ENCODE measurements at places on chromosomes 2 and 18. TPM values are rescaled to one million over a fixed set of nuclear protein-coding genes. Genes with fewer than 3 reads are reported as not detected.

RNPEPL1 gene
- 54.0 TPM for total RNA-seq

CAPN14 gene
- 266 TPM for total RNA-seq

PDCD1 gene
- total RNA-seq: 1.2 TPM

NR4A2 gene
- 1.3 TPM for total RNA-seq

FER1L5 gene
- total RNA-seq: not detected

TCF23 gene
- not detected for total RNA-seq

ASPRV1 gene
- total RNA-seq: 0.31 TPM

UGT1A7 gene
- total RNA-seq: 68.3 TPM

ZNG1B gene
- total RNA-seq: 51.3 TPM

OLA1 gene
- total RNA-seq: 79.0 TPM

PAIP2B gene
- total RNA-seq: 11.6 TPM

- no peak for DNase-seq
Measured at GRCh38 chr2:166413255-166413654, 37.5 kb upstream of the SCN9A start.

DNA sequence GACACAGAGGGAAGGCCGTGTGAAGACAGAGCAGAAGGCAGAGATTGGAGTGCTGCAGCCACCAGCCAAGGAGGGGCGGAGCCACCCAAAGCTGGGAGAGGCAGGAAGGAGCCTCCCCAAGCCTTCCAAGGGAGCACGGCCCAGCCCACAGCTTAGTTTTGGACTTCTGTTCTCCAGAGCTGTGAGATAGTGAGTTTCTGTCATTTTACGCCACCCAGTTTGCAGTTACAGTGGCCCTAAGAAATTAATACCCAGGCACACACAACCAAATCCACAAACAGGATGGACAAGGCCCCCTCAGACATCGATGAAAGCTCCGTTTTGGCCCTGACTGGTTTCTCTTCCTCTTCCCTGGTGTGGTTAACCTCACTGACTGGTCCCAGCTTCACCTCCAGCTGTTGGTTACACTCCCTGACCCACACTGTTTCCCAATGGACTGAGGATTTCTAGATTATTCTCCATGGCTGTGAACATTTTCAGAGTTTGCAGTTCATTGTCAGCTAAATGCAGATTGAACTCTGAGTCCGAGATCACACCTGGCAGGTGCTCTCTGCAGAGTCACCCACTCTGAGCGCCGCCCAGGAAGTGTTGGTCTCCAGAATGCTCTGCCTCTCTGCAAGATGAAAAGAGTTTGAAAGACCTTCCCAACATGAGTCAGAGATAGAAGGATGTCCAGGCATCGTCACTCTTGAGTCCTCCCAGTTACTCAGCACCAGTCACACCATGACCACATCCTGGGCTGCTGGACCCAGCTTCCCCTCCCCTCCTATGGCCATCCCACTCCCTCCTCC lies 100.2 kb downstream of the TWIST2 start:
- no peak for DNase-seq

- no peak for DNase-seq
Measured at GRCh38 chr2:188601391-188601790, 309.7 kb downstream of the GULP1 start.

DNA sequence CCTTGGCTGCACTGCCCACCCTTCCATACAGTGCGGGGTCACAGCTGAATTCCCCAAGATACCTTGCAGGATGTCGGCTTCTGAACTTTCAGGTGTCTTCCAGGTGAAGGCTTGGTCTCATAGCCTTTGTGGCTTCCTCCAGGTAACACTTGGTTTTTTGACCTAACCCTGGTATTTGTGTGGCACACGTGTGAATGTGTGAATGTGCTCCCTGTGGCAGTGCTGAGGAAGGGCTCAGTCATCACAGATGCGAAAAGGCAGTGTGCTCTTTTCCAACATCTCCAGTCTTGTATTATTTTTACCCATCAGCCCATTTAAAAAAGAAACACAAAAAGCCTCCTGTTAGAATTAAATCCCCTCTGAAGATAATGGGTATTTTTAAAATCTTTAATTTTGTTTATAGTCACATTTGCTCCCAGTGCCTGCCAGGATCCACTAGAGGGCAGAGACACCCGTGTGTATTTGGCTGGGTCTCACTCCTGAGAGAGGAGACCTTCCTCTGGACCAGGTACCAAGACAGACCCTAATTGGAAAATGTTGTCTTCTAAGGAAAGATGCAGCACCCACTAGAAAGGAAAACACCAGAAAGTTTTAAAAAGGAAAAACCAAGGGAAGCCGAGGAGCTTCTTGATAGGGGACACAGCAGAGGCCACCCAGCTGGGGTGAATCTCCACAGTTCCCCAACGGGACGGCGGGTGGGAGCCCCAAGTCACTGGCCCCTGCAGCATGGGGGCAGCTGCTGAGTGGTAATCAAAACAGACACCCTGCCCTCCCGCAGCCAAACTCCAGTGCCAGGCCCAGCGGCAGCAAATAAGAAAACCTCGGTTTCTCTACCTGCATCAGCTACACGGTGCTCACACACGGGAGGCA lies 27.7 kb downstream of the FAM110C start:
- DNase-seq: no peak

GRCh38 chr2:233448575-233448974 lies 94.3 kb downstream of the DGKD start:
- no peak for DNase-seq

DNA sequence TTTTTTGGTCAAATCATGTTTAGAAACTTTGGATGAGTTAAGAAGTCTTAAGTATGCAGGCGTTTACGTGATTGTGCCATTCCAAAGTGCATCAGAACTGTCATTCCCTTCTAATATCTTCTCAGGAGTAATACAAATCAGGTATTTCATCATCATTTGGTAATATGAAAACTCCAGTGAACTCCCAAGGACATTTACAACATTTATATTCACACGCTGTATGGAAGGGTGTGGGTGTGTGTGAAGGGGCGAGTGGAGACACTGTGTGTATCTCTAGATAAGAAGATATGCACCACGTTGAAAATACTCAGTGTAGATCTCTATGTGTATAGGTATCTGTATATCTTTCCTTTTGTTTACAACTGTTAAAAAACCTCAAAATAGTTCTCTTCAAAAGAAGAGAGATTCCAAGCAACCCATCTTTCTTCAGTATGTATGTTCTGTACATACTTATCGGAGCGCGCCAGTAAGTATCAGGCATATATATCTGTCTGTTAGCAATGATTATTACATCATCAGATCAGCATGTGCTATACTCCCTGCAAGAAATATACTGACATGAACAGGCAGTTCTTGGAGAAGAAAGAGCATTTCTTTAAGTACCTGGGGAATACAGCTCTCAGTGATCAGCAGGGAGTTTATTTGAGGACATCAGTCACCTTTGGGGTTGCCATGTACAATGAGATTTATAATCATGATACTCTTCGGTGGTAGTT lies 29.3 kb downstream of the COX7A2L start:
- no peak for DNase-seq

GRCh38 chr2:8327371-8328100 lies 354.3 kb upstream of the ID2 start:
- no peak for DNase-seq

- no peak for DNase-seq
Measured at GRCh38 chr2:221198309-221198708, 373.8 kb downstream of the EPHA4 start.

- DNase-seq: no peak
Measured at GRCh38 chr18:48563027-48563426, 24.2 kb downstream of the CTIF start.

DNA sequence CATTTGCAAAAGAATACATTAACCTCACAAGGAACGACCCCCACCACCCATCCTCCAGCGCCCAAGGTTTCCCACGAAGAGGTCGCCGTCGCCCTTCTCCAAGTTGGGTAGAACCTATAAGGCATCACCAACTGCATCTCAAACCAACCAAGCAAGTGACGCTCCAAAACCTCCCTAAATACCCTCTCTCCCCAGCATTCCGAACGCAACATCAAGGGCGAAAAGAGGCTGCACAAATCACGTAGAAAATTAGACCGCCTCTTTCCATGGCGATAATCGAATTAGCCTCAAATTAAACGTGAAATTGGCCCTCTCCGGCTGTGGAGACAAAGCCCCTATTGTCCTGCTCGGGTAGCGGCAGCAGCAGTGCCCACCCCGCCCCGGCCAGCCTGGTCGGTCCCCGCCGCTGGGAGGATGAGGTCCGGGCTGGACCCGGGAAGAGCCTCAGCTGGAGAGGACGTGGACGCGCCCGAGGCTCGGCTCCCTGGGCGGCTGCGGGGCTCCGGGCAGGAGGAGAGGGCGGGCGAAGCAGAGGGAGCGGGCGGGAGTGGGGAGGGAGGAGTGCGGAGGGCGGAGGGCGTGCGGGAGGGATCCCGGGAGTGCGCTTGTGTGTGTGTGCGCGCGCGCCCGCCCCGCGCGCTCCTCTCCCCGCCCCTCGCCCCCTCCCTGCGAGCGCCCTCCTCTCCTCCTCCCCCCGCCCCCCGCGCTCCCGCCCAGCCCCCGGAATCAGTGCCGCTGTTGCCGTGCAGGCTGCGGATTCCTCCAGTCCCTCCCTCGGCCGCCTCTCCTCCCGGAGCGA lies at the start of gene SPTBN1:
Gene SPTBN1, plus strand, starts transcription at position 765 of the 799 bp plus-strand sequence. CDS start 70,092 bp downstream, outside the sequence.
- no peak for DNase-seq

- no peak for DNase-seq
Measured at GRCh38 chr2:202261531-202261930, 4.0 kb upstream of the NOP58 start.

DNA sequence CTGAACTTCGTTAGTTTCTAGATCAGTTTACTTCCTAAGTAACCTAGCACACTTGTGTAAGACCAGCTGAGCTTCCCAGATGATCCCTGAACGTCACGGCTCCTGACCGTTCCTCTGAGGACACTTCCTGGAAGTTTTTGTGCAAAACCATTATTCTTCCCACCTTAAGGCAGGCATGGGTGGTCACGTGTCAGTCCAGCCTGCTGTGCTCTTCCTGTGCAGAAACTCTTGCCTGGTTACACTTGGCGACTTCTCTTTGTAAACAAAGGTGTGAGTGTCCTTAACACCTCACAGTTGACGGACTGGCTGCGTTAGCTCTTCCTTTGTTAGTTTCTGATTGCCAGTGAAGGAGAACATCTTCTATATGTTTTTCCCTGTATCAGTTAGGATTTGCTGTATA lies 118.3 kb downstream of the SH3RF3 start:
- no peak for DNase-seq

GRCh38 chr2:204748286-204748685 lies 203.0 kb downstream of the PARD3B start:
- no peak for DNase-seq

DNA sequence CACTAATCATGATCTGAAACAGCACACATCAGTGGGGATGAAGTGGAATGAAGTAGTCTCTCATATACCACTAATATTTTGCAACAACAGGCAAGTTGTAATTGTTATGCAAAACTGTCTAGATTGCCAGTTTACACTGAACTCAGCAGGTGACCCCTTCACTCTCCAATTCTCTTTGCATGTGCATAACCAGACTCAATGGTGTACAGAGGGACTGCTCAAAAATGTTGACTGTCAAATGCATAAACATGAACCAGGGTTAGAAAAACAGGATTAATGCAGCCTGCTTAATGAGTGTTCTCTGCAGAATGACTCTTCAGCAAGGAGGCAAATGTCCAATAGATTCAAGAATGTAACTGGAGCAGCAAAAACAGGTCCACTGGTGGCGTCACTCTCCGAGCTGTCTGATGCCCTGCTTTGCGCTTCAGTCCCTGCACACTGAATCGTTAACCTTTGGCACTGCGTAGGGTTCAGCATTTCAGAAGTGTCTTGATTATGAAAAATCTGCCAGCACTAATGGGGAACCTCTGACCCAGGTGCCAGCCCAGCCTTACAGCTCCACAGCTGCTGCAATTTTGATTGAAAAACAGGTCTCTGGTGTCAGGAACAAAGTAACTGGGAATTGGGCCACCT lies 209.3 kb downstream of the TDRD15 start:
- no peak for DNase-seq

- no peak for DNase-seq
Measured at GRCh38 chr2:152558158-152558984, 158.9 kb downstream of the PRPF40A start.

DNA sequence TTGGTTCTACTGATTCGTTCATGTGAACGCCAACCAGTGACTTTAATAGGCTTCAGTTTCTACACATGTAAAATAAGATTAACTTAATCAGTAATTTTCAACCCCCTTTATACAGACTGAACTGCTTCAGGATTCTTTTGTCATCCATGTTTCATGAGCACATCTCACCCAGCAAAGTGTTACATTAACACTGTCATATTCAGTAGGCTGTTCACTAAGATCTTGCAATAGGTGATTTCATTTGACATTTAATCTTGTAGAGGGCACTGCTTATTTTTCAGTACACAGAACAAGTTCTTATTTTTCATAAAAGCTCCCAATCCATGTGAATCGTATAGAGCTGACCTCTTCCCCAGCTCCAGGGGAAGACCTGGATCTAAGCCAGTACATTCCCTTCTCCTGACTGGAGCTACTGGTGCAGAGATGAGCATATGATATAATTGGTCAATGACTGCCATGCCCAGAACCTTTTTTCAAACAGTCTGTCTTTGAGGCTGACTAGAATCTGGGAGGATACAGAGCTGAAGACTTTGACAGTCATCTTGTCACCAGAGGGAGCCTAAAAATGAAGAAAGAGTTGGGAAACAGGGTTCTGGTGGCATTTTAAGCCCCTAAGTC lies 72.2 kb upstream of the CHRNA1 start:
- no peak for DNase-seq

DNA sequence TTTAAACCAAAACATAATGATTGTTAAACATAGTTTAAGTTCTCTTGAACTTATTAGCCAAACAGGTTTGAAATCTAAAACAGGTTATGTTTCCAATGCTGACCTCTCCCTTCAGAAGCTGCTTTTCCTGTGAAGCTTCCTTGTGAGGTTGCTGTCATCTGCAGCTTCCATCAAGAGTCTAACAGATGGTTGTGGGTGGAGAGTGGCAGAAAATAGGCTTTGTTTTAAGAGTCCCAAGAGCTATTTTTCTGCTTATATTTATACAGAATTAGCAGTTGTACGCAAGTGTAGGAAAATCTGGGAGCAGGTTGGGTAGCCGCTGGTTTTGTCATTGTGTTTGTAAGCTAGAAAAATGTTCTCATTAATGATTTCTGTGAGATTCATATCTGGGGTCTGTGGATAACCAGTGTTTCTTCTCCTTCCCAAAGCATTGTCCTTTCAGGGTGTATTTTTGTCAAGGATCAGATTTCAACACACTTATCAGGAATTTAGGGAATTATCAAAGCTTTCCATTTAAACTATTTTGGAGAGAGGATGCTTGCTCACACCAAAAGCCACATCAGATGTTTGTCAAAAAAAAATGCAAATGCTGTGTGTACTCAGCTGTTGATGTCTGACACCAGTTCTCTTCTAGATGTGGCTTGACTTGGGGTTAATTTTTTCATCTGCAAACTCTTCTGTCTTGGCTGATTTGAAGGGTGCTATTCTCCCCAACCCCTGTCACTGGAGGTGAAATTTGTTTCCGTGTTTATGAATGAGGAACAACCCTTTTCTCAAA lies 78.1 kb upstream of the KIF5C start:
- DNase-seq: no peak

- DNase-seq: no peak
Measured at GRCh38 chr2:45045706-45046105, 36.5 kb upstream of the SIX2 start.

- no peak for DNase-seq
Measured at GRCh38 chr18:31828613-31829012, 67.9 kb upstream of the SLC25A52 start.

GRCh38 chr18:25895518-25895917 lies 194.9 kb downstream of the SS18 start:
- no peak for DNase-seq

Data from esophagus squamous epithelium (tissue), 5 donors.